ENCODE measurements at places on chromosomes 16 and 17. TPM values are rescaled to one million over a fixed set of nuclear protein-coding genes. Genes with fewer than 3 reads are reported as not detected.
A peak's percentile ranks its signal among the peaks of the same experiment; 100 is the strongest.

Gene TMEM92
- total RNA-seq, result not detected

Gene NEUROD2
- total RNA-seq, result not detected

Gene RUNDC3A
- 0.08 TPM for total RNA-seq

Gene EIF3C
- 930 TPM for total RNA-seq

Gene TMEM238L
- total RNA-seq, result not detected

Gene KRT12
- not detected for total RNA-seq

Gene PFAS
- total RNA-seq, result 192 TPM

Gene TTLL6
- not detected for total RNA-seq

Gene PDK2
- 9.4 TPM for total RNA-seq

DNA sequence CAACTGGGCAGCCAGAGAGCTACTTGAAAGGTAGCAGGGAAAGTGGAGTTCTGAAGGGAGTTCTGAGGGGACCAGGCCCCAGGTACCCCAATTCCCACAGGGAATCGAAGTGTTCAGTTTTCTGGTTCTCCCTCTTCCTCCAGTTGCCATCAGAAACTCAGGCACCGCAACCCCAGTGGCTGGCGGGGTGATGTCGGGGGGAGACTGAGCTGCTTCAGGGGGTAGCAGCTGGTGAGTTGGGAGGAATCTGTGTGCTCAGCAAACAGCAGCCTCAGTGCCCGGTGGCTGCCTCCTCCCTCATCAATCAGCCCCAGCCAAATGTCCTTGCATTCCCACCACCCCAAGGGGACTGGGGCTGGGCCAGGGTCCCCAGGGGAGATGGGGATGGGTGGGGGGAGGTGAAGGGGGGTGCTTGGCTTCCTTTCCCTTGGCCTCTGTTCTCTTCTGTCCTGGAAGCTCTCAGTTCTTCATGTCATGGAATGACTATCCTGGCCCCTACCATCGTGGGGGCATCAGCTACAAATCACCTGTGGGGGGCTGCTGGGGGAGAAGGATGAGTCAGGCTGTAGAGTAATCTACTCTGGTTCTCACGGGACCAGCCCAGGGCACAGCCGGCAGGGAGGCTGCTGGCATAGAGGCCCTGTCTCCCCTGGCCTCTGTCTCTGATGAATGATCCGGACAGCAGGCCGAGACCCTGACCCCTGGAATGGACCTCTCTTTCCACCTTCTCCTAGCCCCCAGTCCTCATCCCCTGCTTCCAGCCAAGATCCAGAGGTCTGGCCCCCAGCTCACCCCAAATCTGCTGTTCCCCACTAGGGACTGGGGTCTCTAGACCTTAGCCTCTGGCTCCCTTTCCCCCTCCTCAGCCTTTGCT, 2.6 kb upstream of the DNAH2 start:
- no peak for DNase-seq

- DNase-seq, result peak; percentile 61
Measured at GRCh38 chr17:63445571-63445953, 544 bp downstream of the CYB561 start.

DNA sequence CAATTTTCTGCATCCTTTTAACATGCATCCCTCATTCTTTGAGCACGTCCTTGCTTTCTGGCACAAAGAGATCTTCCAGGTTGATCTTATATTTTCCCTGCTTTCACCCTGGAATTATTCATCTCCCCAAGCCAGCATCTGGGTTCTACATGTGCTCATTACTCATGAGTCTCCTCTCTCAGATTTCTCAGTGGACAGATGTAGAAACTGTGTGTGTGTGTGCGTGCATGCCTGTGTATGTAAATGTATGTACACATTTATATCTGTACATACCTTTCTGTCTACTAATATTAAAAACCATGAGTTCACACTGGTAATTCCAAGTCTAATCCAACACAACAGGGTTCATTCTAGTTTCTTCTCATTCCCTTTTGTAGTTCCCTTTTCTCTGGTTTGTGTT, 41.9 kb upstream of the NSRP1 start:
- DNase-seq, result no peak

- no peak for DNase-seq
Measured at GRCh38 chr16:9457215-9457614, 365.8 kb downstream of the HAPSTR1 start.

GRCh38 chr16:49075709-49076108, 205.9 kb downstream of the CBLN1 start:
- DNase-seq, result no peak

GRCh38 chr17:44222112-44222869, 2.8 kb upstream of the UBTF start:
- peak; percentile 66 for DNase-seq

DNA sequence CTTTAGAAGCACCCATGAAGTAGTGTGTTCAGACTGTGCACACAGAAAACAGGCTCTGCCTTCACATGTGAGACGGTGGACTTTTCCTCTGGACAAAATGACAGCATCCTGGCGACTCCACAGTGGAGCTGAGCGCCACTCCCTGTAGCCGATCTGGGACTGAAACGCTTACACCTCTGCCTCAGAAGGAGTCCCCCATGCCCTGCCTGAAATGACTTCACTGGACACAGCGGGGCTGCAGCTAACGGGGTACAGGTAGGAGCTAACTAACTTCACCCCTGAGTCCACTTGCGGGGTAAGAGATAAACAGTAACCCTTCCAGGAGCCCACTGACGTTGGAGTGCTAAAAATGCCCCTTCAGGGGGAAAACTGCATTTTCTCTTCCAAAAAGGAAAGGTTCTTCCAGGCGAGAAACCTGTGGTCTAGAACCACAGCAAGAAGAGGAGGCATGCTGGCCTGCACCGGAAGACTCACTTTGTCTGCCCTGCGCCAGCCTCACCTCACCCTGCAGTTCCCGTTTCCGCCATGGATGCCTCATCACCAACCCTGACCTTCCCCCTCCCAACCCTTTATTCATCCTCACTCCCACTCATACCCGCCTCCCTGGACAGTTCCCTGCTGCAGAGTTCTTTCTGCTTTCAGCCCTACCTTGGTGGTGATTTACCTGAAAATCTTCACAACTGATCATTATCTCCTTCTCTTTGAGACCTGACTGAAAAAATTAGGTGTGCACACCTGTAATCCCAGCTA, 19.4 kb upstream of the ENDOV start:
- DNase-seq, result no peak

- DNase-seq, result no peak
Measured at GRCh38 chr17:76142039-76142584, 1.1 kb upstream of the FOXJ1 start.

DNA sequence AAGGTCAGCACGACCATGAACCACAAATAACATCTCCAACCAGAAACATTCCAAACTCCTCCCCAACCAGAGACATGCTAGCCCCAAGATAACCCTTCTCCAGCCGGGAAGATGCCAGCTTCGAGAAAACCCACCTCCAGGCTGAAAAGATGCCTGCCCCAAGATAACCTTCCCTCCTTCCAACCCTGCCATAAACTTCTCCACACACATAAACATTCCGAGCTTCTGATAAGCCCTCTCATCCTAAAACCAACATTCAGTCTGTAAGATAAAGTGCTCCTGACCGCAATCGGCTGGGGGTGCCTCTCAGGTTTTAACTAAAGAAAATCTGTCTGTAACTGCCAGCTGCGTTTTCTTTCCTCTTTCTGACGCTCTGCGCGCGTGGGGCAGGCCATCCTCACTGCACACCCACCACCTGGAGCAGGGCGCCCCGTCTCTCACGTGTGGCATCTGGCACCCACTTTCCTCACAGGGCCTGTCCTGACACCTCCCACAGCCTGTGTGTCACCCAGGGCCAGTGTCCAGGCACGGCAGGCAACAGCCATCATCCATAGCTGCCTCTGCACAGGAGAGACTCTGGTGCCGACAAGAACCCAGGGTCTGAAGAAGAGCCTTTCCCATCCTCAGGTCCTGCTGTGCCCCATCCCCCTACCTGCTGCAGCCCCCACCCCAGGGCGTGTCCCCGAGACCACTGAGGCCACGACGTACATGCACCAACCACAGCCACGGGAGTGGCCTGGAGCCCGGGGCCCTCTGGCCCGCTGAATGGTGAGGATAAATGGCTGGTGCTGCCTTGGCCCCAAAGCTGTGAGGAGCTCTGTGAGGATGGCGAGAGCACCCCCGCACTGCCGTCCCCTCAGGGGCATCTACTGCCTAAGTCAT, 3.7 kb downstream of the TEPSIN start:
- no peak for DNase-seq

DNA sequence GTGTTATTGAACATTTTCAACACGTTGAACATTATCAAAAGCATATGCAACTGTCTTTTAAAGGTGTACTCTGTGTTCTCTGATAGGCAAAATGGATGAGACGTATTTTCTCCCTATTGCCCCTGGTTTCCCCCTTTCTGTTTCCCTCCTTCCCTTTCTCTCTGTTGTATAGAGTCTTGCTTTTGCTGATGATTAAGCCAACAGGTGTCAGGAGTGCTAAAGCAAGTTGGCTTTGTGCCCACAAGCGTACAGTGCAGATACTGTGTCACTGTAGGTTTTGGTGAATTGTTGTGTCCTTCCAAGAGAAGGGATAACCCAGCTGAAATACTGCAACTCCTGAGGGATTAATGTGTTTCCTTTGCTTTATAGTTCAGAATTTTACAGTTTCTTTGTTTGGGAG, 74.4 kb downstream of the COX10 start:
- no peak for DNase-seq

DNA sequence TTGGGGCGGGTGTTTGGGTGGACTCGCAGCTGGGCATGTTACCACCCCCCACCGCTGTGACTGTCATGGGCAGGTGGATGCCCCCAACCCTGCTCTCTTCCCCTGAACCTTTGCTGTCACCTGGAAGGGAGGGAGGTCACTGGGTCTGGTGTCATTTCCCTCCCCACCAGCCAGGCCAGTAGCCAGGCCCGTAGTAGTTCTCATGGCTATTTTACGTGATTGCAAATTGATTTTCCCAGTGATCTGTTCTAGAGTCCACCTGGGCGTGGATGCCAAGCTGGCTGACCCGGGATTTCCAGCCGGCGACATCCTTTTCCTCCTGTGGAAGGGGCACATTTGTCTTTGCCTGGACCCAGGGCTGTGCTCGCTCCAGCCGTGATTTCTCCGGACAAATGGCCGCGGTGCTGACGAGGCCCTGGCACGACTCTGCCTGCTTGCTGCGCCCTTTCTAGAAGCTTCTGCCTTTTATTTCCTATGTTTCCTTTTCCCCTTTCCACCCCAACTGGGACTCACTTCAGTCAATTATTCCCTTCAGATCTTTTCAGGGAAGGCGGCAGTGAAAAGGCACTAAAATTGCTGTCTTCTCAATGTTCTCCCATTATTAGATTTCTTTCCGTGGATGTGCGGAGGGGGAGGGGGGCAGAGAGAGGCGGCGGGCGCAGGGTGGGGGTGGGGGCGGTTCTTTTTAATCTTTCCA, 226.9 kb upstream of the CIBAR2 start:
- DNase-seq, result no peak

DNA sequence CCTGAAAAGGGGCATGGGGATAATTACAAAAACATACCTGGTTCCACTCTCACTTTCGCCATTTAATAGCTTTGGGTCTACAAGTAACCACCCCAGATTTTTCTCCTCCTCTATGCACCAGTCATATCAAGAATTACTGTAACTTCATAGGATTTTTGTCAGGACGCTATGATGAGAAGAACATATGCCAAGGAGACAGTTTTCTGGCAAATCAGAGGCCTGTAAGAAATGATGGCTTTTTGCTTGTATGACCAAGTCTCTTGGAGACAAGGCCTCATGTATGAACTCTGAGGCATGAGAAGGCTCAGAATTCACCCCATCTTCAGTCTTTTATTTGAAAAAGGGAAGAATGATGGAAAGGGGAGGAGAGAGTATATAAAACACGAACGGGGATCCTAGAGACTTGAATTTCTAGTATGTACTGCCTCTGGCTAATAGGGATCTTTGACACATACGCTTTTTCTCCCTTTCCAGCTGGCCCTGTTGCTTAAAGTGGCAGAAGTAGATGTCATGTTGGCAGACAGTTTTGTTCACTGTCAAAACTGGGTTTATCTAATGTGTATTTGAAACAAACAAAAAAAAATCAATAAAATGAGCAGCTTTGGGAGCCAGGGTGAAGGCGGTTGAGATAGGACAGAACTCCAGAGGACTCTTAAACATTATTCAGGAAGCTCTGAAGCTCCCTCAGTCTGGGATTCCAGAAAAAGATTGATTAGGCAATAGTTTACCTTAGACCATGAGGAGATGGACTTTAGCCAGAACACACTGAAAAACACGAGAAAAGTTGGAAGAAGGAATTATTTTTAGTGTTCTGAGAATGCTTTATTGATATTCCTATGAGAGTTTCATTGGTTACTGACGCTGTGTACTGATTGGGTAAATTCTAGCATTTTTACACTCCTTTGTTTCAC, 656.6 kb downstream of the WWOX start:
- no peak for DNase-seq

DNA sequence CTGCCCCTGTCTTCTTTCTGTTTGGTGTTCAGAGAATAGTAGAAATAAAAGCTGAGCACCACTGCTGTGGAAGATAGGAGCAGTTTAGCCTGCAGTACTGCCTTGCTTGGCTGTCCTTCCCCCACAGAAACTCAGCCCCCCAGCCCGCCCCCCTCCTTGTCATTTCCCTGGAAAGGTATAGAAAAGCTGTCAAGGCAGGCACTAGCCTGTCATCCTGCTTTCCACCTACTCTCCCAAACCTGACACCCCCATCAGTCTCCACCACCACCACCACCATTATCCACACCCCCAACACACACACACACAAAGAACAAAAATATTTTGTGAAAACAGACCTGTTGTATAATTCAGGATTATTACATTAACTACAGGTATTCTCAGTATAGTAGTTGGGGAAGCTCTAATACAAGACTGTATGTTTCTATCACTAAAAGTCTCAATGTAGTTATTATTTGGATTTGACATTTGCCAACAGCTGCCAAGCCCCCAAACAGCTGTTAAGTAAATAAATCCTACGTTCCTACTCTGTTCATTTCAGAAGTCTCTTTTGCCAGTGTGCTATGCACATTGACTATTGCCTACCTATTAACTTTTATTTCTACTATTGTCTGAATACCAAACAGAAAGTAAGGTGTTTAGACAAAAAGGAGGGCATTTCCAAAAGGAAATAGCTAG, 128.8 kb downstream of the CYB561 start:
- DNase-seq, result no peak

GRCh38 chr17:2685696-2686095, 25.9 kb downstream of the CLUH start:
- no peak for DNase-seq

GRCh38 chr16:52450916-52451315, 96.0 kb downstream of the TOX3 start:
- DNase-seq, result no peak

DNA sequence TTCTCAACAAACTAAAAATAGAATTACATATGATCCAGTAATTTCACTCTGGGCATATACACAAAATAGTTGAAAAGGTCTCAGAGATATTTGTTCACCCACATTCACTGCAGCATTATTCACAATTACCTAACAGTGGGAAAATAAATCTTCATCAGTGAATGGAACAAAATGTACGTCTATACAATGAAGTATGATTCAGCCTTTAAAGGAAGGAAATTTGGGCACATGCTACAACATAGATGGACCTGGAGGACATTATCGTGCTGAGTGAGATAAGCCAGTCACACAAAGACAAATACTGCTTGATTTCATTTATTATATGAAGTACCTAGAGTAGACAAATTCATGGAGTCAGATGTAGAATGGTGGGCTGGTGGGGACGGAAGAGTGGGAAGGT, 47.0 kb downstream of the MFSD11 start:
- DNase-seq, result no peak
